ENCODE measurements at places on chromosomes 2 and 18. TPM values are rescaled to one million over a fixed set of nuclear protein-coding genes. Genes with fewer than 3 reads are reported as not detected.

Gene AQP12A
- not detected for total RNA-seq

Gene PROM2
- total RNA-seq, result 0.19 TPM

Gene SNED1
- 0.79 TPM for total RNA-seq

Gene MFSD2B
- 0.29 TPM for total RNA-seq

Gene LOXHD1
- total RNA-seq, result not detected

Gene CCDC178
- total RNA-seq, result not detected

Gene RNF152
- total RNA-seq, result 0.02 TPM

Gene CCDC121
- 4.4 TPM for total RNA-seq

Gene AGBL5
- total RNA-seq, result 32.6 TPM

Gene SLC9A2
- 3.7 TPM for total RNA-seq

Gene NFATC1
- total RNA-seq, result 6.2 TPM

Gene FBXO41
- total RNA-seq, result 4.4 TPM

Gene COL6A3
- total RNA-seq, result 0.14 TPM

Gene UPP2
- total RNA-seq, result not detected

Gene ARHGEF33
- not detected for total RNA-seq

Gene TXNDC2
- total RNA-seq, result 0.08 TPM

Gene GRHL1
- 0.85 TPM for total RNA-seq

Gene CFAP65
- 0.21 TPM for total RNA-seq

Gene ADD2
- total RNA-seq, result 24.0 TPM

Gene ADCY3
- total RNA-seq, result 71.4 TPM

Gene SPEG
- total RNA-seq, result 5.4 TPM

Gene GIGYF2
- 23.2 TPM for total RNA-seq

Gene HRH4
- not detected for total RNA-seq

Gene PSMA8
- not detected for total RNA-seq
